ENCODE measurements at places on chromosomes 4 and X.

GRCh38 chr4:86522349-86522748 is 71.8 kb upstream of the PTPN13 start:
- no peak for DNase-seq

DNA sequence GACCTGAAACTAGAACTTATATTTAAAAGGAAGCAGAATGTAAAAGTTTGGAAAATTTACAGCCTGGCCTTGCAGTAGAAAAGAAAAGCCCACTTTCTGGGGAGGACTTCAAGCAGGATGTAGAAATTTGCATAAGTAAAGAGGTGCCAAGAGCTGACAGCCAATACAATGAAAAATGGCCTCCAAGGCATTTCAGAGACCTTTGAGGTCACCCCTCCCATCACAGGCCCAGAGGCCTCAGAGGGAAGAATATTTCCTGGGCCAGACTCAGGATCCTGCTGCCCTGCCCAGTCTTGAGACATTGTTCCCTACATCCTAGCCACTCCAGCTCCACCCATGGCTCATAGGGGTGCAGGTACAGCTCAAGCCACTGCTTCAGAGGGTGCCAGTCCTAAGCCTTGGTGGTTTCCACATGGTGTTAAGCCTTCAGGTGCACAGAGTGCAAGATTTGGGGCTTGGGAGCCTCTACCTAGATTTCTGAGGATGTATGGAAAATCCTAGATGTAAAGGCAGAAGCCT is 518.9 kb upstream of the INTU start:
- DNase-seq, result no peak

- DNase-seq, result no peak
These were observed 854.4 kb upstream of the INTU start for GRCh38 chr4:126778348-126778747.

- DNase-seq, result no peak
These were observed 6.9 kb upstream of the CXCL1 start for GRCh38 chr4:73862322-73862721.

DNA sequence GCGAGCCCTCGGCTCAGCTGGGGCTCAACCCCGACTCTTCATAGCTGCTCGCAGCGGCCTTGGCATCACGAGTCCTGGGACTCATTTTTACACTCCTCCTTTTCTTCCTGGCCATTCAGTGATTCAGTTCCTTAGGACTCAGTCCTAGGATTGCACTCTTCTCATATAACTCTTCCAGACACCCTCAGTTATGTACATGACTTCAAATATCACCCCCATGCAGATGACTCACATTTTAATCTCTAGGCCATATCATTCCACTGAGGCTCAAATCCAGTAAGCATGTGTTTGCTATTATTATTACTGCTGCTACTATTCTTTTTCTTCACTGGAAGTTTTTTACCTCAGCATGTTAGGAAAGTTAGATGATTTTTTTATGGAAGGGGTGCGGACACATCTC is 14.4 kb downstream of the ITGB1BP2 start:
- no peak for DNase-seq

DNA sequence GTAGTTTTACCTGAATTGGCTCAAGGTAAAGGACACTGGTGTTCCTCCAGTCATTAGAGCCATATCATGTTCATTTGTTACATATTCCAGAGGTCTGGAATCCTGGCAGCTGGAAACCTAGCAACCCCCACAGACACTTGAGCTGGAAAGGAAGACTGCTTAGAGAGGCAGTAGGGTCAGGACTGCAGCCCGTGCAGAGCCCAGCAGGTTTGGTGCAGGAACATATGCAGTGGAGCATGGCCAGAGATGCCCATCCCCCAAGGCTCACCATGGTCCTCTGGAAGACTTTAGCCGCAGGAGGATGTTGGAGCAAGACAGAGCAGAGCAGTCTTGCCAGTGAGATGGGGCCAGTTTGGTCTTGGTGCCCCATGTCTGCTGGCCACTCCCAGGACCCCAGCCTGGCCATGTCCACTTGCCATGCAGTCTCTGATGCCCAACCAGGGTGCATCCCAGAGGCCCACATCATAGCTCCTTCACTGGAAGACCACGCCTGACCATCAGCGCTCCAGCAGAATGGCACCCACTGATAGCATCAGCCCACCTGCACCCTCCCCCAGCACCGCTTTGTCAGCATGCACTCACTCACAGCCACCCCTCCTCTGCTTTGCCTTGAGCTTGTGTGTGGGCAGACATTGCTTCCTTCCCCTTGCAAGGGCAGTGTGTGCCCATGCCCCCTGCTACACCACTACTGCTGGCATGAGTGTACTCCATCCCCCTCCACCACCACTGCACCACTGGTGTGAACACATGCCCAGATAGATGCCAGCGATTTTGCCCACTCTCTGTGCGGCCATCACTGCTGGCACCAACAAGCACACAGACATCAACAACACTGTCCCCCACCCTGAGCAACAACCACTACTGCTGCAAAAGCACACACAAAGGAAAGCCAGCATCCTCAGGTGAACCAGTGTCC is 190.3 kb upstream of the SPOCK3 start:
- no peak for DNase-seq

DNA sequence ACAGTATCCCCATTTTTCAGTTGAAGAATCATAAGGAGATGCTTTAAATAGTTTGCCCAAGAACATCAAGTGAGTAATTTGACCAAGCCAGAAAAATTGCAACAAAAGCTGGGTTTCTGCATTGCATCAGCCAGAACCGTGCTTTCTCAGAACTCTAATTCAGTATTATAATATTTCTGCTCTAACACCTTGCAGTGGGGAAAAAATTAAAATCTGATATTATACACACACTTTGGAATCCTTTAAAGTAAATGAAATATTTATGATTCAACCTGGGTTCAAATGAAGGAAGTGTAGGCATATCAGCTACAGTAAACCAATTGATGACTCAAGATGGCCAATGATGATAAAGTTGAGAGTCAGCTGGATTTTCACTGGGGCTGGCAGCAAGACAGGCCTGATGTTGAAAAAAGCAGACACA is 387.6 kb upstream of the ZFP42 start:
- DNase-seq, result no peak

DNA sequence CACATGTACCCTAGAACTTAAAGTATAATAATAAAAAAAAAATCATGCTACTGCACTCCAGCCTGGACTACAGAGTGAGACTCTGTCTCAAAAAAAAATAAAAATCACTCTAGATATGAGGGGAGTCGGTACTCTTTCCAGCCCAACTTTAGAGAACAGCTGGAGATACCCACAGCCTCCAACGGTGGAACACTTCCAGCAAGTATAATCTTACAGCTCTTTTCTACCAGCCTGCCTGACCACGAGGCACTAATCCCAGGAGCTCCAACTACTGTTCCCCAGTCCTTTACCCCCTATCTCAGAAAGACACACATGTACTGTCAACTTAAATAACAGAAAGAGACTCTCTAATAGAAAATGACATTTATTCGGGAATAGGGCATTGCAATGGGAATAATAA is 46.8 kb downstream of the STEEP1 start:
- DNase-seq, result no peak

GRCh38 chr4:22508376-22508775 is 7.5 kb downstream of the ADGRA3 start:
- DNase-seq, result no peak

GRCh38 chr4:145487631-145488030 is 6.0 kb downstream of the SMAD1 start:
- peak; percentile 20 for DNase-seq

GRCh38 chr4:186132577-186133242 is 28.2 kb downstream of the FAM149A start:
- DNase-seq, result no peak

DNA sequence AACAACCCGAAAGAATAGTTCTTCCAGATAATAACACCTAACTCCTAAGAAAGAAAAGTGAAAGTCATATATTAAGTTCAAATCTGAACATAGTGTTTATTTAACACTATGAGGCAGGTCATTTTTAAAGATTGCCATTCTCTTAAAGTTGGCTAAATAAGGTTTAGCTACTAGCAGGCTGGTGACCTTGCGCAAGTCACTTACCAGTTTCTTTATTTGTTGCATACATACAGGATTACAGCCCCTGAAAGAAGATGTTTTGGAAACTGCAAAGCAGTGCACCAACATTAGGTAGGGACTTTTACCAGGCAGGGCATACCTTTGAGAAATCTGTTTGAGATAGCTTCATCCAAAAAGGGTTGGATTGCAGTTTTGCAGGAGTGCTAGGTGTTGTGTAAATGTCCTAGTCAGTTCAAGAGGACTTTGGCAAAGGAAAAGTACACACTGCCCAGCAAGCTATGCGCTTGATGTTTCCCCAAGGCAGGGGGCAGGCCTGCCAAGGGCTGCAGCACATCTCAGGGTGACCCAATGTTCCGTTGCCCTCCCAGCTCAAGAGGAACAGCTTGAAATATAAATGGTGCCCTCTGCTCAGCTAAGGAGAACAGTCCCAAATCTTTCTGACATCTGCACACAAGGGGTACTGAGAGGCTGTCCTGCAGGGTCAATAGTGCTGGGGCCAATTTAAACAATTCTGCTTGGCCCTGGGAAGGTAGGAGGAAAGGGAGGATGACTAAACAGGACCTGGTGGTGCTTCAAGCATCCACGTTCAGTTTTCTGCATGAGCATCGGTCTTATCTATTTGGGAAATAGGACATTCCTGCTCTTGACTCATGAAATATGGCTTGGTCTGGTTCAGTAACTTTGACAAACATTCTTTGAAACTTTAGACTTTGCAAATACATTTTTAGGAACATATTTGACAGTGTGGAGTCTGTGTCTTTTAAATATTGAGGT is 130.8 kb downstream of the COL4A6 start:
- DNase-seq, result no peak

DNA sequence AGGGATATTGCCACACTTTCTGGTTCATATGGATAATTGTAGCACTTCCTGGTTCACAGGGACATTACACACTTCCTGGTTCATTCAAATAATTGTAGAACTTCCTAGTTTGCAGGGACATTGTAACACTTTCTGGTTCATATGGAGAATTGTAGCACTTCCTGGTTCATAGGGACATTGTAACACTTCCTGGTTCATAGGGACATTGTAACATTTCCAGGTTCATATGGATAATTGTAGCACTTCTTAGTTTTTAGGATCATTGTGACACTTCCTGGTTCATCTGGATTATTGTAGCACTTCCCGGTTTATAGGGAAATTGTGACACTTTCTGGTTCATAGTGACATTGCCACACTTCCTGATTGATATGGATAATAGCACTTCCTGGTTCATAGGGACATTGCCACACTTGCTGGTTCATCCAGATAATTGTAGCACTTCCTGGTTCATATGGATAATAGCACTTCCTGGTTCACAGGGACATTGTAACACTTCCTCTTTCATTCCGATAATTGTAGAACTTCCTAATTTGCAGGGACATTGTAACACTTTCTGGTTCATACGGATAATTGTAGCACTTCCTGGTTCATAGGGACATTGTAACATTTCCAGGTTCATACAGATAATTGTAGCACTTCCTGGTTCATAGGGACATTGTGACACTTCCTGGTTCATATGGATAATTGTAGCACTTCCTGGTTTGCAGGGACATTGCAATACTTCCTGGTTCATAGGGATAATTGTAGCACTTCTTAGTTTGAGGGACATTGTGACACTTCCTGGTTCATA is 59.2 kb upstream of the CD99 start:
- no peak for DNase-seq

- DNase-seq, result no peak
These were observed 30.3 kb upstream of the CLDN24 start for GRCh38 chr4:183352546-183352945.

GRCh38 chr4:4990857-4991540 is 28.3 kb downstream of the CYTL1 start:
- no peak for DNase-seq
